Tibial artery (tissue), 4 donors: ENCODE measurements at places on chromosomes 2 and 18.

DNA sequence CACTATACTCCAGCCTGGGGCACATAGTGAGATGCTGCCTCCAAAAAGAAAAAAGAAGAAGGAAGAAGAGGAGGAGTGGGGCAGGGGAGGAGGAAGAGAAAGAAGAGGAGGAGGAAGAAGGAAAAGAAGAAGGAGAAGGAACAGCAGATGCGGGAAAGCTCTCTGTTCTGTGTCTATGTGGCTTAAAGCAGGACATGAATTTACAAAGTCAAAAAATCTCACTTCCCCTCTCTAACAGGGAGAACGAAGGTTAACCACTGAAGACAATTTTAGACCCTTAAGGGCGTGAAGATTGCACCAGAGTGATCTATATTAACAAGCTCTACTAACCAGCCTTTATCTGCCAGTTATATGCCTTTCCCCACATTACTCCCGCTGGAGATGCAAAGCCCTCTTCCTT lies 258.9 kb downstream of the METTL4 start:
- H3K27ac ChIP-seq, result no peak overlapping the region
- no peak for DNase-seq
- H3K36me3 ChIP-seq, result no peaks in the 10 kb centered on the region
- no peaks in the 10 kb centered on the region for H3K27me3 ChIP-seq

DNA sequence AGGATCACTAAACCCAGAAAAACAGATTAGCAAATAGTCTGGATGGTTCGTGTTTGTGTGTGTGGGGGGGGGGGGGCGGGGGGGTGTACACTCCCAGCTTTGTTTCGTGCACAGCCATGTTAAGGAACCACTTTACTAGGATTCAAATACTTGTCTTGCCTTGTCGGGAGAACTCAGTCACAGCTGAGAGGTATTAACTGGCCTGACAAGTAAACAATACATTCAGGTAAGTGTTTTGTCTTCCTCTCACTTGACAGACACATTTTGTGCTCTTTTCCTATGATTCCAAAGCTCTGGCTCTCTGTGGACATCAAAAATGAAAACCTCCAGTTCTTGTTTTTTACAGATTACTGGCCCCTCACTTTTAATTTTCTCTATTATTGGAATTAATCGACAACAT lies 173.5 kb downstream of the LRP1B start:
- H3K27me3 ChIP-seq, result no peaks in the 10 kb centered on the region
- no peaks in the 10 kb centered on the region for H3K36me3 ChIP-seq
- no peaks in the 10 kb centered on the region for H3K4me1 ChIP-seq
- no peak overlapping the region for H3K27ac ChIP-seq
- no peak overlapping the region for H3K4me3 ChIP-seq

- no peak overlapping the region for H3K27ac ChIP-seq
- H3K27me3 ChIP-seq, result no peaks in the 10 kb centered on the region
- no peaks in the 10 kb centered on the region for H3K36me3 ChIP-seq
Measured at GRCh38 chr18:3525870-3526420, 76.0 kb downstream of the TGIF1 start.

GRCh38 chr2:111121028-111121827 lies 514 bp downstream of the BCL2L11 start:
- peaks cover 69% of the 10 kb centered on the region for H3K4me1 ChIP-seq
- peak; percentile 29 for DNase-seq
- no peaks in the 10 kb centered on the region for H3K27me3 ChIP-seq

GRCh38 chr2:174669336-174669735 lies 71.7 kb upstream of the WIPF1 start:
- no peak overlapping the region for H3K4me3 ChIP-seq
- no peaks in the 10 kb centered on the region for H3K27me3 ChIP-seq
- H3K27ac ChIP-seq, result no peak overlapping the region
- H3K4me1 ChIP-seq, result peaks cover 30% of the 10 kb centered on the region
- DNase-seq, result no peak
- no peaks in the 10 kb centered on the region for H3K36me3 ChIP-seq

GRCh38 chr2:216031960-216032689 lies 18.8 kb upstream of the MREG start:
- DNase-seq, result no peak
- H3K27ac ChIP-seq, result no peak overlapping the region
- no peaks in the 10 kb centered on the region for H3K27me3 ChIP-seq
- H3K4me1 ChIP-seq, result peaks cover 10% of the 10 kb centered on the region
- H3K4me3 ChIP-seq, result no peak overlapping the region

GRCh38 chr2:22932288-22932687 lies 452.7 kb upstream of the KLHL29 start:
- no peaks in the 10 kb centered on the region for H3K4me1 ChIP-seq
- H3K4me3 ChIP-seq, result no peak overlapping the region
- no peak for DNase-seq
- H3K27me3 ChIP-seq, result no peaks in the 10 kb centered on the region
- no peak overlapping the region for H3K27ac ChIP-seq

DNA sequence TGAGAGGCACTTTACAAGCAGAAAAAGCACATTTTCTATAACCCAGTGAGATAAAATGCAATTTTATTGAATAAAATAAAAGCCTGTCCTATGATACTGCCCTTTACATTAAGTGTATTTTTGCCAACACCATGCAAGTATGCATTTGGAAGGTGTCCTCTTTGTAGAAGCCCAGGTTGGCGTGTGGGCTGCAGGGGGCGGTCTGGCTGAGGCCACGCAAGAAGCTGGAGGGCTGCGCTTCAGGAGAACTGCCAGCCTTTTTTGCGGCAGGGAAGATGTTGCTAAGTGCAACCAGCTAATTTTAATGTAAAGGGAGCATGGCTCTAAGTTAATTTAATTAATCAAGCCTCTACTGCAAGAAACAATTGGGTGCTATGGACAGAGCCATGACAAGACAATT lies 562.8 kb upstream of the SALL3 start:
- H3K4me3 ChIP-seq, result no peak overlapping the region
- H3K4me1 ChIP-seq, result no peaks in the 10 kb centered on the region
- H3K27ac ChIP-seq, result no peak overlapping the region
- DNase-seq, result no peak
- no peaks in the 10 kb centered on the region for H3K36me3 ChIP-seq

DNA sequence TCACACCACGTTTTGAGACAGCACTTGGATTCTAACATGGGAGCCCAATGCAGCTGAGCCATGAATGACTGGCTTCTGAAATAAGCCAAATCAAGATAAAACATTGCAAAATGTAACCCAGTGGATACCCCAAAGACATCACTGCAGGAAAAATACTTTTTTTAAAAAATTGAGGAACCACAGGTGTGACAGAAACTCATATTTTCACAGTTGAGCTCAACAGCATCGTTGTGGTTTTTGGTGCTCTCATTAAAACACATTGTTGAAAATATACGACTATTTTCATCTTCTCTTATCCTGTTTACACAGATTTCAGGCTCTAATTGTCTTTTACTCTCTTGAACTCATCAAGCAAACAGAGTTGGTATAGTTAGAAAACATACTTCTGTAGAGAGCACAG lies 429.3 kb upstream of the VRK2 start:
- no peak overlapping the region for H3K27ac ChIP-seq
- no peaks in the 10 kb centered on the region for H3K36me3 ChIP-seq
- H3K4me1 ChIP-seq, result no peaks in the 10 kb centered on the region
- no peaks in the 10 kb centered on the region for H3K27me3 ChIP-seq

- no peaks in the 10 kb centered on the region for H3K4me1 ChIP-seq
- DNase-seq, result no peak
- H3K4me3 ChIP-seq, result peak within 1 kb of the TSS; percentile 16
Measured at GRCh38 chr2:39243469-39244123, at the start of gene CDKL4. TSS of gene CDKL4 (minus strand) at chr2:39243970.

DNA sequence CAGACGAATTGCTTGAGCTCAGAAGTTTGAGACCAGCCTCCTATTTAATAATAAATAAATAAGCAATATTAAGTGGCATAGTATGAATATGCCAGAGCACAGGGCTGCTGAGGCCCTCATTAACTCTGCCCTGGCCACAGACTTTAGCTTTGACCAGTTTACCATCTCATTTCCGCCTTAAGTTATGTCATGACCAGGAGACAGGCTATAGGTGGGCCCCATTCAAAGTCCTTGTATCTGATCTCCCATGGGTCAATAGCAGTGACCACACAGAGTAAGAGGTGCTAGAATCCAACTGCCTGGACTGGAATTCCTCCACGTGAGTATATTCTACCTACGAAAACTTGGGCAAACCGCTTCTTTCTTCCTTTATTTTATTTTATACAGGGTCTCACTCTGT lies 13.4 kb upstream of the ASXL2 start:
- no peak overlapping the region for H3K4me3 ChIP-seq
- no peaks in the 10 kb centered on the region for H3K36me3 ChIP-seq
- no peak overlapping the region for H3K27ac ChIP-seq
- no peak for DNase-seq

DNA sequence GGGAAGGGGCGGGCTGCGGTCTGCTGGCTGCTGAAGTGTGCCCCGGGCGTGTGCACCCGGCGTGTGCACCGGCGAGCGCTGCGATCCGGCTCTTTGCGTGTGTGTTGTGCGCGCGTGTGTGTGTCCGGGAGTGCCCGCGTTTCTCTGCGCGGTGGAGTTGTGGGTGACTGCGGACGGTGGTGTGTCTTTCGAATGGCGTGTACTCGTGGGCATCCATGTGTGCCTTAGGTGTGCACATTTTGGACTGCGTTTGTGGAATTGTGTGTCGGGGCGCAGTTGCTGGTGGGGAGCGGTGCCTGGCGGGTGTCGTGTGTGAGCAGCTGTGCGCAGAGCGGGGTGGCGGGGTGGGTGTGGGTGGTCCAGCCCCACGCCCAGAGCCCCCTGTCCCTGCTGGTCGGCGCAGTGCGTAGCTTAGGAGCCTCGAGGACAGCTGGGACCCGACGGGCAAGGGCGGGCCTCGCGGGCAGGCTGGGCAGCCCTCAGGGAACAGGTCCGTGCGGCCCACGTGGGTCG lies 533 bp downstream of the HPCAL1 start:
- no peak for DNase-seq
- peaks cover 17% of the 10 kb centered on the region for H3K4me1 ChIP-seq
- no peaks in the 10 kb centered on the region for H3K27me3 ChIP-seq

- H3K27ac ChIP-seq, result no peak overlapping the region
- no peaks in the 10 kb centered on the region for H3K27me3 ChIP-seq
- H3K36me3 ChIP-seq, result no peaks in the 10 kb centered on the region
Measured at GRCh38 chr18:25243754-25244153, 108.2 kb downstream of the ZNF521 start.

GRCh38 chr2:188986839-188987238 lies 12.7 kb downstream of the COL3A1 start:
- no peak overlapping the region for H3K4me3 ChIP-seq
- peaks cover 9% of the 10 kb centered on the region for H3K4me1 ChIP-seq
- H3K27me3 ChIP-seq, result no peaks in the 10 kb centered on the region
- peak overlapping the region; percentile 90 for H3K27ac ChIP-seq

GRCh38 chr18:37442477-37442876 lies 123.1 kb downstream of the CELF4 start:
- no peak overlapping the region for H3K27ac ChIP-seq
- H3K27me3 ChIP-seq, result peaks cover 58% of the 10 kb centered on the region
- no peak overlapping the region for H3K4me3 ChIP-seq
- H3K36me3 ChIP-seq, result no peaks in the 10 kb centered on the region
- no peak for DNase-seq
- H3K4me1 ChIP-seq, result no peaks in the 10 kb centered on the region

DNA sequence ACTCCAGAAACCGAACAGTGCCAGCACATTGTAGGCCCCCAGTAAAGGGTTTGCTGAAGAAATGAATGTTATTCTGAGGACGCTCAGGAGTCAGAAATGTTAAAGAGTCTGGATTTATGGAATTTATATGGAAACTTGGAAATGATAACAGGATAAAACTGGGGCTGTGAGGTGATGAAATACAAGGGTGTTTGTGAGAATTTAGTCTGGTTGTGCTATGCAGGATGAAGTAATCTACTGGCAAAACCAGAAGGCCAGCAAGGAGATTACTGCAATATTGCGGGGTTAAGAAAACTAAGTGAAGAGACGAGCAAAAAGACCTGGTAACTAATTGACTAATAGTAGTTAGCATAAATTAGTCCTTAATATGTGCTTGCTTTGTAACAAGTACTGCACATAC lies 467.8 kb downstream of the ZEB2 start:
- no peak for DNase-seq
- peaks cover 2% of the 10 kb centered on the region for H3K4me1 ChIP-seq
- H3K27ac ChIP-seq, result no peak overlapping the region
- no peaks in the 10 kb centered on the region for H3K27me3 ChIP-seq
- no peak overlapping the region for H3K4me3 ChIP-seq

DNA sequence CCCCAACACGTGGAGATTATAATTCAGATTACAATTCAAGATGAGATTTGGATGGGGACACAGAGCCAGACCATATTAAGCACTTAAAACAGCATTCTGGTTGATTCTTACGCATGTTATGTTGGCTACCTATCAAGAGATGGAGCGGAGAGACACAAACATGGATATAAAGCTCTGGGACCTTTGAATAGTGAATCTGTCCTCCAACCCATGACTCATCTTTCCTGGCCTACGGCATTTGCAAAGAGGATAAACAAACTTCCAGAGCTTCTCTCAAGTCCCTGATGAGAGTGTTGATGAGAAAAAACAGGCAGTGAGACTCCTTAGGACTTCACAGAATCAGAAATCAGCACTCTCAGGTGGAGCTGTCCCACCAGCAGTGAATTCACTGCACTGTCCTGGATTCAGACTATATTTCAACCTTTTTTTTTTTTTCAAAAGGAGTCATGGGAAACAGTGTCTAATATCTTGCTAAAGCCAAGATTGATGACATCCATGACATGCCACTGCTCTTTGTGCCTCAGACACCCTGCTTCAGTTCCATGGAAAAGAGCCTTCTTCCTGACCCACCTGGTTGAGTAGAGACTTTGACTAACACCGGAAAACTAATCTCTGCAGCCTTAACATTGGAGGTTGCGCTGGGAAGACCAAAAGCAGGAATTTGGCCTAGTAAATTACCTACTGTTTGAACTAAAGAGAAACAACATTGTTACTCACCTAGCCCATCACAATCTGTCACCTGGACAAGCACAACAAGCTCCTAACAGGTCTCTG lies 62.1 kb upstream of the NPAS2 start:
- no peak overlapping the region for H3K4me3 ChIP-seq
- H3K27ac ChIP-seq, result no peak overlapping the region
- DNase-seq, result no peak
- no peaks in the 10 kb centered on the region for H3K4me1 ChIP-seq

- H3K4me3 ChIP-seq, result peak overlapping the region; percentile 60
- H3K27ac ChIP-seq, result no peak overlapping the region
- peaks cover 14% of the 10 kb centered on the region for H3K4me1 ChIP-seq
- H3K36me3 ChIP-seq, result no peaks in the 10 kb centered on the region
Measured at GRCh38 chr2:165793161-165793778, 777 bp downstream of the GALNT3 start.
